GM23338 (cell line): ENCODE measurements at places on chromosomes 2 and 18. TPM values are rescaled to one million over a fixed set of nuclear protein-coding genes. Genes with fewer than 3 reads are reported as not detected.
A peak's percentile ranks its signal among the peaks of the same experiment; 100 is the strongest.

DNA sequence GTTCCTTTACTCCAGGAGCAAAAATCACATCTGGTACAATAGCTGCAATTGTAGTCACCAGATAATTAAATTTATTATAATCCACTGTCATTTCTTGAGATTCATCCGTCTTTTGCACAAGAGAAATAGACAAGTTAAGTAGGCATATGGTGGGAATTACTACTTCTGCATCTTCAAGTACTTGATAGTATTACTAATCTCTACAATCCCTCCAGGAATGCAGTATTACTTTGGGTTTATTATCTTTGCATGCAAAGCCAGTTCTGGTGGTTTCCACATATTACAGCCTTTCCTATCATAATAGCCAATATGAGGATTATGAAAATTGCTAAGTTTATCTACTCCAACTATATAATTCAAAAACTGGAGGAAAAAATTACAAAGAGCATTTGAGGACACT is 254.1 kb downstream of the IKZF2 start:
- H3K27me3 ChIP-seq, result no peaks in the 10 kb centered on the region
- H3K4me1 ChIP-seq, result no peaks in the 10 kb centered on the region
- no peaks in the 10 kb centered on the region for H3K36me3 ChIP-seq
- no peak overlapping the region for H3K27ac ChIP-seq
- DNase-seq, result no peak
- no peak overlapping the region for H3K4me3 ChIP-seq

DNA sequence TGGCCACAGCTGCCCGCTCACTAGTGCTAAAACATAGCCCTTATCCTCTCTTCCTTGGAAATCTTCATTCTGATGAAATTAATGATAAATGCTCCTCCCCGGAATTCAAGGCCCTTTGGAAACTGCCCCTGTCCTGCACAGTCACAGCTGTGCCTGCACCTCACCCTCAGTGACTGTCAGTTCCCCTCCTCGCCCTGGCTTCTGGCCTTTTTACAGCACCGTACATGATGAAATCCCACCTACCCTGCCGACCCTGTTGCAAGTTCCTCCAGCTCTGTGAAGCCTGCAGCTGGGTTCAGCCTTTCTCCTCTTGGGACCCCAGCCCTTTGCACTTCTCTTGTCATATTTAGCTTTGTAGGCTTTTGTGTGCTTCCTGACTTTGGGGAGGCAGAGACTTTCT is 48.4 kb downstream of the DCDC2C start:
- no peaks in the 10 kb centered on the region for H3K36me3 ChIP-seq
- DNase-seq, result no peak
- H3K27ac ChIP-seq, result no peak overlapping the region
- peaks cover 7% of the 10 kb centered on the region for H3K4me1 ChIP-seq
- no peaks in the 10 kb centered on the region for H3K27me3 ChIP-seq
- H3K4me3 ChIP-seq, result no peak overlapping the region

DNA sequence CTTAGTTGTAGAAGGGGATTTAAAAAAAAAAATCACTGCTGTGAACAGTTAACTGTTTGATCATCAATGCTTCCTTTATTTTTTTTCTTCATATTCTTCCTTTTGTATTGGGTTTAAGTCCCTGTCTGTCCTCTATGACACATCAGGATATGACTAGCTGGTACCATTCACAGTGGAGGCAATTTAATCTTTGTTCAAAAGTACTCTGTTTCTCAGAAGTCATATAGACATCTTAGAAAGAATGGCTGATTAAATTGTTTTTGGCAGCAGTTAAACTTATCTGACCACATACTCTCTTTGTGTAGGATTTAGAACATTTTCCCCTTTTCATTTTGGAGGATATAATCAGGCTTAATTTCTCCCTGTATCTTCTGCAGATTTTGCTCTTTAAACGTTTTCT is 807.8 kb upstream of the CDH2 start:
- DNase-seq, result no peak
- H3K27ac ChIP-seq, result no peak overlapping the region
- no peak overlapping the region for H3K4me3 ChIP-seq
- H3K36me3 ChIP-seq, result no peaks in the 10 kb centered on the region

GRCh38 chr18:47777626-47778025 is 152.8 kb downstream of the SMAD2 start:
- H3K4me3 ChIP-seq, result no peak overlapping the region
- H3K27me3 ChIP-seq, result no peaks in the 10 kb centered on the region
- H3K4me1 ChIP-seq, result no peaks in the 10 kb centered on the region
- no peak for DNase-seq
- no peak overlapping the region for H3K27ac ChIP-seq
- H3K36me3 ChIP-seq, result no peaks in the 10 kb centered on the region

DNA sequence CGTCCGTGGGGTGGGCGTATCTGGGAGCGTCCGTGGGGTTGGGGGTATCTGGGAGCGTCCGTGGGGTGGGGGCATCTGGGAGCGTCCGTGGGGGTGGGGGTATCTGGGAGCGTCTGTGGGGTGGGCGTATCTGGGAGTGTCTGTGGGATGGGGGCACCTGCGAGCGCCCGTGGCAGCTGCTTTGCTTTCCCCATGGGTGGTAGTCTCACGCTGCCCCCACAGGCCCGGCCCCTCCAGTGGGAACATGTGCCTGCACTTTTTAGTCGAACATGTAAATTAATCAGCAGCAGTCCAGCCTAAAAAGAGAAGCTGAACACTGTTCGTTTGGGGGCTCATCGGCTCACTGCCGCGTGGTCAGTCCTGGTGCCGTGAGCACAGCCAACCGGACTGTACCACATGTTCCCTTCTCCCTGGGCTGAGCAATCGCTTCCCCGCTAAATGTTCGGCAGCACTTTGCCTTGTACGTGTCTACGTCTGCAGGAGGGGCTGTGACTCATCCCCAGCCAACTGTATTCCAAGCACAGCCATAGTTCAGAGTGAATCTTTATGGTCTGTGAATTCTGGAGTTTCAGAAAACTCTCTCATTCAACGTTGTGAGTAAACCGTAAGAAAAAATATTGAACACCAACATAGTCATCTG is 271.5 kb downstream of the AGAP1 start:
- H3K27me3 ChIP-seq, result no peaks in the 10 kb centered on the region
- H3K4me1 ChIP-seq, result no peaks in the 10 kb centered on the region
- no peak overlapping the region for H3K27ac ChIP-seq

The CBLN2 gene
- total RNA-seq, result not detected in 2 replicates

GRCh38 chr2:62415019-62415431 is 91.0 kb downstream of the TMEM17 start:
- H3K4me3 ChIP-seq, result no peak overlapping the region
- DNase-seq, result no peak
- H3K4me1 ChIP-seq, result peaks cover 14% of the 10 kb centered on the region
- no peaks in the 10 kb centered on the region for H3K27me3 ChIP-seq

- peaks cover 4% of the 10 kb centered on the region; the same call in 1 of the 2 replicates for H3K4me1 ChIP-seq
- H3K4me3 ChIP-seq, result no peak overlapping the region
- no peak overlapping the region for H3K27ac ChIP-seq
- no peaks in the 10 kb centered on the region for H3K36me3 ChIP-seq
Observed at GRCh38 chr2:19785867-19786266, 115.9 kb downstream of the TTC32 start.

The ERMN gene
- total RNA-seq, result 0.35 TPM in 1 of 2 replicates, not detected in the other

- H3K36me3 ChIP-seq, result no peaks in the 10 kb centered on the region
- peak; percentile 4 for DNase-seq
- no peak overlapping the region for H3K4me3 ChIP-seq
- H3K27me3 ChIP-seq, result no peaks in the 10 kb centered on the region
Observed at GRCh38 chr2:145906354-145906753, 1386.4 kb upstream of the ZEB2 start.

- no peaks in the 10 kb centered on the region for H3K27me3 ChIP-seq
- no peak overlapping the region for H3K27ac ChIP-seq
- no peaks in the 10 kb centered on the region for H3K4me1 ChIP-seq
- H3K4me3 ChIP-seq, result no peak overlapping the region
Observed at GRCh38 chr2:216752855-216753505, 57.6 kb upstream of the IGFBP5 start.

The NOL4 gene
- 0.52 and 4.4 TPM in 2 replicates for total RNA-seq
